ENCODE measurements at places on chromosomes 5 and 9. TPM values are rescaled to one million over a fixed set of nuclear protein-coding genes. Genes with fewer than 3 reads are reported as not detected.

- peak; percentile 81 for DNase-seq
Measured at GRCh38 chr5:92907938-92908606, 672.9 kb downstream of the NR2F1-AS1 start.

DNA sequence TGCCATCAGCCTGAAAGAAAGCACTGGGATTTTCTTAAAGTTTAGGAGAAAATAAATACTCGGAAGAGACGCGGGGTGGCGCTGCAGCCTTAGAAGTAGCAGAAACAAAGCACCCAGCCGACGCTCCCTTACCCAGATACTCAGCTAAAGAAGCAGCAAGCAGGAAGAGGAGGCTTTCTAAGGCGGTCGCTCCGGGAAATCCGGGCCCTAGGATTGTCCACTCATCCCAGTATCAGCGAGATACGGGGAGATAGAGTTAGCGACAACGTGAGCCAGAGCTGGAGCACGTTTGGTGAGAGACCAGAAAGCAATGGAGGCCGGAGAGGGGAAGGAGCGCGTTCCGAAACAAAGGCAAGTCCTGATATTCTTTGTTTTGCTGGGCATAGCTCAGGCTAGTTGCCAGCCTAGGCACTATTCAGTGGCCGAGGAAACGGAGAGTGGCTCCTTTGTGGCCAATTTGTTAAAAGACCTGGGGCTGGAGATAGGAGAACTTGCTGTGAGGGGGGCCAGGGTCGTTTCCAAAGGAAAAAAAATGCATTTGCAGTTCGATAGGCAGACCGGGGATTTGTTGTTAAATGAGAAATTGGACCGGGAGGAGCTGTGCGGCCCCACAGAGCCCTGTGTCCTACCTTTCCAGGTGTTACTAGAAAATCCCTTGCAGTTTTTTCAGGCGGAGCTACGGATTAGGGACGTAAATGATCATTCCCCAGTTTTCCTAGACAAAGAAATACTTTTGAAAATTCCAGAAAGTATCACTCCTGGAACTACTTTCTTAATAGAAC is at the start of gene PCDHB2:
TSS of gene PCDHB2 (plus strand) at position 135 of the 782 bp plus-strand sequence. CDS start at position 311, 176 bp downstream.
- DNase-seq, result peak; percentile 79

GRCh38 chr9:86697213-86697612 is 250.1 kb downstream of the GAS1 start:
- no peak for DNase-seq

The EGFL7 gene
- not detected for total RNA-seq

GRCh38 chr5:128143911-128144310 is 60.3 kb downstream of the SLC12A2 start:
- DNase-seq, result no peak

GRCh38 chr5:156475182-156476157 is 148.5 kb downstream of the SGCD start:
- DNase-seq, result no peak

GRCh38 chr9:89410022-89410421 is 87.9 kb downstream of the SEMA4D start:
- no peak for DNase-seq

DNA sequence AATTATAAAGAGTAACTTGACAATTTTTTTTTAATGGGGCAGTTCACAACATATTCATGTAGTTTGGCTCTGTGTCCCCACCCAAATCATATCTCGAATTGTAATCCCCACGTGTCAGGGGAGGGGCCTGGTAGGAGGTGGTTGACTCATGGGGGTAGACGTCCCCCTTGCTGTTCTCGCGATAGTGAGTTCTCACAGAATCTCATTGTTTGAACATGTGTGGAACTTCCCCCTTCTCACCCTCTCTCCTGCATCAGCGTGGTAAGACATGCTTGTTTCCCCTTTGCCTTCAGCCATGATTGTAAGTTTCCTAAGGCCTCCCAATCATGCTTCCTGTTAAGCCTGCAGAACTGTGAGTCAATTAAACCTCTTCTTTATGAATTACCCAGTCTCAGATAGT is 40.7 kb downstream of the FBXW11 start:
- no peak for DNase-seq

The GDA gene
- total RNA-seq, result 0.21 TPM

The GPR151 gene
- total RNA-seq, result not detected

The STPG3 gene
- not detected for total RNA-seq

All from HepG2 (cell line).